ENCODE measurements at places on chromosomes 11 and 22.
A peak's percentile ranks its signal among the peaks of the same experiment; 100 is the strongest.

- DNase-seq: no peak
Measured at GRCh38 chr11:107928767-107929507, 689 bp downstream of the RAB39A start.

- no peak for DNase-seq
Measured at GRCh38 chr11:65103476-65103875, 7.5 kb downstream of the VPS51 start.

- DNase-seq: no peak
Measured at GRCh38 chr11:44188643-44189042, 93.2 kb downstream of the EXT2 start.

DNA sequence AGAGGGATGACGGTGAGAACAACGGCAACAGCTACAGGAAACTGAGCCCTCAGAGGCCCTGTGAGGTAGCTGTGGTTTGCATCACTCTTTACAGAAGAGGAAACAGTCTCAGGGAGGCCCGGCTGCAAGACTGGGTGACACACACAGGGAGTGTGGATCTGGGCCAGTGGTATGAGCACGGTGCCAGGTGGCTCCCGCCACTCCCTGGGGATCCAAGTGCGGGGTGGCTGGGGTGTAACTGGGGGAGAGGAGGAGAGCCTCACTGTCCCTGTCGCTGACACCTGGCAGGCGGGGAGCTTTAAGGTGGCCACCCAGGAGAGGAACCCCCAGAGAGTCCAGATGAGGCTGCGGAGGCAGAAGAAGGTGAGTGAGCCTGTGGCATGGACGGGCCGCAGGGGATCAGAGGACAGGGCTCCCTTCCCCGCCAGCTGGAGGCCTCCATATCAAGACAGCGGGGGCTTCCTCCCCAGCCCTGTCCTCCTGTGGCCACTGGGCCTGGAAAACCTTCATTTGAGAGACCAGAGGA lies 5.6 kb downstream of the RGL4 start:
- peak; percentile 57 for DNase-seq

DNA sequence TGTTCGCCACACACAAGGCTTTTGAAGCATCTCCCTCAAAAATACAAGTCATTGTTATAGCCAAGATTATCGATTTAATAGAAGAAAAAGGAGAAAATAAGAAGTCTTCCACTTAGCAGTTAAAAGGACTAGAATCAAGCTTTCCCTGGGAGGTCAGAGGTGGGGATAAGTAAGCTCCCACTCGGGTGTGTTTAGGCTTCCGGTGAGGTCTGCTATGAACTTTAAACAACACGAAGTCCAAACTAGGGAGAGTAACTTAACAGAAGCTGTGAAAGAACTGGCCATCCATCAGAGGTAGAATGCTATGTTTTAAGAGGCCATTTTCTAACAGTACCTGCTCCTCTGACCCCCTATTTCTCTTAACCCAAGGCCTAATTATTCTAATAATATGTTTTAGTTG lies 91.4 kb upstream of the APOA1 start:
- DNase-seq: no peak

DNA sequence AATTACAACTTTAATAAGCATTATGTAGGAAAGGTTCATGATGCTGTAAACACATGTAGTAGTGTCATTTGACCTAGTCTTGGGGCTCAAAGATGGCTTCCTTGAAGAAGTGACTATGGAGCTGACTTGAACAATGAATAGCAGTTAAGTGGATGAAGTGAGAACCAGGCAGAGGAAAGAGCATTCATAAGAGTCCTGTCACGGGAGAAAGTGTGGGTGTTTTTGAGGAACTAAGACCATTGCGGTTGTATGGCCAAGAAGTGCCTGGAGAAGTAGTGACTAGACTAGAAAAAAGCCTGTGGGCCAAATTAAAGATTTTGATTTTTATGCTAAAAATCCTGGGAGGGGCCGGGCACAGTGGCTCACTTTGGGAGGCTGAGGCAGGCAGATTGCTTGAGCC lies 7.2 kb upstream of the IL18BP start:
- DNase-seq: no peak

DNA sequence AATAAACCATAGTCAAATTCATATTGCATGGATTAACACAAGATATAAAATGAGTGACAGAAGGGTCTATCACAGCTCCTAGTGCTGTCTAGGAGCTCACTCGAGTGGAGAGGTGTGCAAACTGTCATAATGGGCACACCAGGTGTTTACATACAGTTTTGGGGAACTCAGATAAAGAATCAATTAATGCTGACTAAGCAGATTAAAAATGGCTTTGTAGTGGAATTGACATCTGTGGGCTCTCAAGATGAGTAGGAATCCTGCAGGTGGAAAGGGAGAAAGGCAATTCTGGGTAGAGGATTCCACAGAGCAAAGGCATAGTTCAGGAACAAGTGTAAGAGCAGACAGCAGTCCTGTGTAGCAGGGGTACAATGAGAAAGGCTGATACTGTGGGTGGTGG lies 496.2 kb upstream of the CCDC90B start:
- DNase-seq: no peak

- DNase-seq: no peak
Measured at GRCh38 chr22:39536711-39537110, 4.2 kb upstream of the RPS19BP1 start.

DNA sequence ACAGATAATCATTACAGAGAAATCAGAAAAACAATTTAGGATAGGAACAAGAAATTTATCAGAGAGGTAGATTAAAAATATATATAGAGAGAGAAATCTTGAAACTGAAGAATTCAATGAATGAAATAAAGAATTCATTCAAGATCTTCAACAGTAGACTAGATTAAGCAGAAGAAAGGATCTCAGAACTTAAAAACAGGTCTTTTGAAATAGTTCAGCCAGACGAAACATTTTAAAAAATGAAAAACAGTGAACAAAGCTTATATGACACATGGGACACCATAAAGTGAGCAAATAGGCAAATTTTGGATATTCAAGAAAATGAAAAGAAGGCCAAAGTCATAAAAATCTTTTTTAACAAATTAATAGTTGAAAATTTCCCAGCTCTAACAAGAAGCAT lies 138.8 kb downstream of the CASP12 start:
- DNase-seq: no peak

DNA sequence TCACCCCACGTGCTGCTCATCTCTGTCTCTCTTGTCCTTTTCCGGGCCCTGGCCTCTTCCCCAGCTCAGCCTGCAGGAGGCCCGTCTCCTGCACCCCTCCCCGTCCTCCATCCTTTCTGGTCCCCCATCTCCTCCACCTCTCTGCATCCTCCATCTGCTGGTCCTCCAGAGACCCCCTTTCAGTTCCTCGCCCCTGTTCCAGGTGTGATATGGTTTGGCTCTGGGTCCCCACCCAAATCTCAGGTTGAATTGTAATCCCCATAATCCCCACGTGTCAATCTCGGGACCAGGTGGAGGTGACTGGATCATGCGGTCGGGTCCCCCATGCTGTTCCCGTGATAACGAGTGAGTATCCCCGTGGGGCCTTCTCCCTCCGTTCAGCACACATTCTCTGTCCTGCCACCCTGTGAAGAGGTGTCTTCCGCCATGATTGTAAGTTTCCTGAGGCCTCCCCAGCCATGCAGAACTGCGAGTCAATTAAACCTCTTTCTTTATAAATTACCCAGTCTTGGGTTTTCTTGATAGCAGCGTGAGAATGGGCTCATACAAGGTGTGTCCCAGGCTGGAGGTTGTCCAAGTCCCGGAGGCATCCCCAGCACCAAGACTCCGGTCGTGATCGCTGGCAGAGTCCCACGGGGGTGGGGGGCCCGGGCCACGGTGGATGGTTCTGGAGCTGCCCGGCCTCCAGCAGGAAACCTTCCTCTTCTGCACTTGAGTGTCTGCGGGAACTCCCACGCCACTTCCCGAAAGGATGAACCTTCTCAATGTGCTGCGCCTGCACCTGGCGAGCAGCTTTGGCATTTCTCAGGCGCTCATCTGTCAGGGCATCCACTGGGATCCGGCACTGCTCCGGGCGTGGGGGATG lies 29.0 kb upstream of the TOLLIP start:
- DNase-seq: no peak

- no peak for DNase-seq
Measured at GRCh38 chr11:12991426-12991825, 17.7 kb upstream of the RASSF10 start.

GRCh38 chr11:111429066-111429506 lies 50.0 kb upstream of the POU2AF1 start:
- DNase-seq: peak; percentile 25

DNA sequence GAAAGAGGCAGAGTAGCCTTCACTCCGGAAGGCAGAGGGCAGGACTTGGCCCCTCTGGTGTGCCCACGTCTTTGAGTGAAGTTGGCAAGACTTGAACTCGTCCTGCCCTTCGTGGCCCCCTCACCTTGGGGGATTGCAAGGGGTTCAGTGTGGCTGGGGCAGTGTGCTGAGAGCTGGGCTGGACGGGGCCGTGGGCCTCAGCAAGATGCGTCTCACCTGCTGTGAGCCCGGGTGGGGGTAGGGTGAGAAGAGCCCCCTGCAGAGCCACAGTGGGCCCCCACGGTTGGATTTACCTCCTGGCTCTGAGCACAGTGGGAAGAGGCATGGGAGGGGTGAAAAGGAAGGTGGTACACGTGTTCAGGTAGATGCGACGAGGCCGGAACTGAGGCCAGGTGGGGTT lies 81.4 kb upstream of the ATXN10 start:
- no peak for DNase-seq

DNA sequence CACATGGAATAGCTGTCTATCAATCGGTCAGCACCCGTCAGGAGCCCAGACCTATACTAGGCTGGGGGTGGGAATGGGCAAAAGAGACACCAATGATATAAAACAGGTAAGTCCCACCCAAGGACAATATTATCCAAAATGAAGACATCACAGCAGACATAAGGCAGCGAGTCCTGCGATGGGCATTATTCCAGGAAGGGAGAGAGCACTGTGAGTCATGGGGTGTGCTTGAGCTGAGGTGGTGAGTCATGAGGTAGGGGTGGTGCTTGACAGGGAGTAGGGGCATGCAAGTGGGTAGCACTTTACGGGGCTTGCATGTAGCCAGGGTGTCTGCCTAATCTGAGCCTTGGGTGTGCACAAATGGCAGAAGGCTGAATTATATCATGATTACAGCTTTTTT lies 605.0 kb upstream of the CADM1 start:
- no peak for DNase-seq

- no peak for DNase-seq
Measured at GRCh38 chr11:88188251-88188931, 13.1 kb upstream of the RAB38 start.

- no peak for DNase-seq
Measured at GRCh38 chr22:23023294-23023693, 47.0 kb upstream of the GNAZ start.

DNA sequence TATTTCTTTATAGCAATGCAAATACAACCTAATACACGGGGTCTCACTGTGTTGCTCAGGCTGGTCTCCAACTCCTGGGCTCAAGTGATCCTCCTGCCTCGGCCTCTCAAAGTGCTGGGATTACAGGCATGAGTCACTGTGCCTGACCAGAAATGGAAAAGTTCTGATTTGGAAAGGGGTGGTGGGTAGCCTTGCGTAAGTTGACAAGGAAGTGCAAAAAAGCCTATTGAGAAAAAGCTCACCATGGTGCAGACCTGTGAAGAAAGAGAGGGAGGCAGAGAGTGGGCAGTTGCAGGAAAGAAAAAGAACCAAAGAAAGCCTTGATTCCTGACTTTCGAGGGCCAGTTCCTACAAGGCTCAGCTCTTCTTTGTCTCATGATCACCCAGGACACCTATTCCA lies 27.1 kb downstream of the AGBL2 start:
- no peak for DNase-seq

- DNase-seq: no peak
Measured at GRCh38 chr11:72618803-72619202, 55.4 kb downstream of the PDE2A start.

DNA sequence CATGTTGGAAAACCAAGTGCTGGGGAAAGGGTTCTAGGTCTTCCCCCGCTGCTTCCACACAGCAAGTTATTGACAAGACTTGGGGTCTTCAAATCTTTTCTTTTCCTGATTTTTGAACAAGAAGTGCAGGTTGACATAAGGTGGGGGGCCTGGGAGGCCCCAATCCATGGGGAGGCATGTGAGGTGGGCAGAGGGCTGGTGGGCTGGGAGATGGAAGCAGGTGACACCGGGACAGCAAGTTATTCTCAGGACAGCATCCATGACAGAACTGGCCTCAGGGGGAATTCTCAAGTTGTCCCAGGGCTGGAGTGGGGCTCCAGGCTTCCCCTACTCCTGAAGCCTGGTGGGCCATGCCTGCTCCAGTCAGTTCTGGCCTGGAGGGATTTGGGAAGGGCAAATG lies 5.5 kb downstream of the FGF19 start:
- DNase-seq: no peak

- no peak for DNase-seq
Measured at GRCh38 chr11:121870206-121871045, 245.6 kb downstream of the BLID start.

DNA sequence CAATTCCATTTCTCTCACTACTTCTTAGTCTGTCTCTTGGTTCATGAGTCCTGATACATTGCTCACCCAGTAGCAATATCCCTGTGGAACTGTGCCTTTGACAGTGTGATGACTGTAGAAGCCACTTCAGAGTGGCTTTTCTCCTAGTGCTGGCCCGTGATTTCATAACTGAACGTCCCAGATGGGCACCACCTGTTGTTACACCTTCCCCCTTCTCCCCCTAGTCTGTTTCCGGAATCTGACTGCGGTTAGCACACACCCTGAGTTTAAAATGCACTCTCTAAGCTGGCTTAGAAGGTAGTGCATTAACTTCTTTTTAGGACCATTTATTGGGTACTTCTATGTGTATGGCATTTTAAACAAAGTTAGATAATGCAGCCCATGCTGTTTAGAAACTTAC lies 83.0 kb downstream of the ALX4 start:
- DNase-seq: no peak

DNA sequence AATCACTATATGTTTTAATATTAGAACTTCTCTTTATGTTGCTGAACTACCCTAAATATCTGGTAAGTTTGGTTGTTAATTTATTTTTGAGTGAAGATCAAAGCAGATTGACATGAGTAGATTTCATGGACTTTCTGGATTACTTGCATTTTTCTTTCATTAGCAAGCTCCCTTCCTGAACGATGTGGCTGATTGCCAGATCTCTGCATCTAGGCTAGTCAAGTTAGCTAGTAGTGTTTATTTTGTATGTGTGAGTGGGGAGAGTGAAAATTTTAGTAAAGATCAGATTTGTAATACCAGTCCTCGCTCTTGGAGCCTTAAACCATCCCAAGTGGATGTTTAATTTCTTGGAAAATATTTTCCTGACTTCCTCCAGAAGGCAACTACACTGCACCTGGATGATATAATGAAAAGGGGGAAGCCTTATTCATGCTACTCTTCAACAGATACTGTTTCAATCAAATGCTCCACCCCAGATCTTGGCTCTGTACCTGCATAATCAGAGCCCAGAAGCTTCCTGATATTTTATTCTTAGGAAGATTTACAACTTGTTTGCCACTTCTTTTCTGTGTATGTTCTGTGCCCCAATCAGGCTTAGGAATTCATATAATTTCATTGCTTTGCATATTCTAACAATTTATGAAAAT lies 143.2 kb upstream of the GRIA4 start:
- no peak for DNase-seq

GRCh38 chr11:6052374-6052773 lies 21.8 kb upstream of the OR56A1 start:
- no peak for DNase-seq

GRCh38 chr11:32094923-32095322 lies 4.0 kb downstream of the RCN1 start:
- no peak for DNase-seq
